ENCODE measurements at places on chromosomes 3 and 15.

DNA sequence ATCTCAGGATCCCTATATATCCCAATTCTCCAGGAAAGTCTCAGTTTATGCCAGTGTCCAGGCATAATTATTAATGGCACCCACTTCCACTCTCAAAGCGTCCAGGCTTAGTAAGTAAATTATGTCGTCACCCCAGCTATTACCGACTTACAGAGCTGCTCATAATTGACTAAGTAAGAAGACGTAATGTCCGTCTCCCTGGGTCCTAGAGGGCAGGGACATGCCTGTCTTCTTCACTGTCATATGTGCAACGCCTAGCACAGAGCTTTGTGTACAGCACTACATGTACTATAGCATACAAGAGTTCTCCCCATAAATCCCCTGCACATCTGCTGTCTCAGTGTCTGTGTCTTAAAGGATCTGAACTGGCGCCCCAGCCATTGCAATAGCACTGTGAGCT, 23.9 kb upstream of the HRH1 start:
- DNase-seq, result no peak

- no peak for DNase-seq
These were observed 341.7 kb downstream of the FHIT start for GRCh38 chr3:60909526-60909925.

DNA sequence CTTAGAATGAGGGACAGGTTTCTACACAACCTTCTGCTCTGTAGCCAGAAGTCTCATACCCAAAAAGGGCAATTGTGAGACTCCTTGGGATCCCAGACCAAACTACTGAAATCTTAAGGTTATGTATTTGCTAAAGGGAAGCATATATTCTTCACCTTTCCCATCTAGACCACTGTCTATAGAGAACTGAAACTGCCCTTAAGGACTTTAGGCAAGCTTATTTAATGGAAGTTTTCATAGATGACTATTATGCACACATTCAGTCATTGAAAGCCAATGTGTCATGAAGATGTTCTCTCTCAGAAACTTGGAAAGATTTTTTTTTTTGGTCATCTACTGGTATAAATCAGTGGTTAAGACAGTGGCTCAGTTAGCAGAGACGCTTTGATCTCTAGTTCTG, 365.3 kb downstream of the MCTP2 start:
- no peak for DNase-seq

- DNase-seq, result no peak
These were observed 170.2 kb upstream of the TLE3 start for GRCh38 chr15:70267879-70268278.

GRCh38 chr15:77983091-77983707, 94.3 kb downstream of the TBC1D2B start:
- DNase-seq, result no peak

- no peak for DNase-seq
These were observed 48.6 kb downstream of the MCCC1 start for GRCh38 chr3:183050706-183051105.

DNA sequence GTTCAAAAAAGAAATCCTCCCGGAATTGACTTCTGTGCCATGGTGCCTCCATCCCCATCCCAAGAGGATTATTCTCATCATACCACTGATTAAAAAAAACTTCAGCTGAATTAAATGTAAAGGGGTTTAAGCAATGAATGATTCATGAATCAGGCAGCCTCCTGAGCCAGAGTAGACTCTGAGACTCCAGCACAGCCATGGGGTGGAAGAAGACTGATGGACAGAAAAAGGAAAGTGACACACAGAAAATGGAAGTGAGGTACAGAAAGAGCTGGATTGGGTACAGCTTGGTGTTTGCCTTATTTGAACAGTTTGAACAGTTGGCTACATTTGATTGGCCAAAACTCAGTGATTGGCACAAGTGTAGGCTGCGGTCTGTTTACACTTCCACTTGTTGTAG, 224.8 kb upstream of the ATP10A start:
- no peak for DNase-seq

DNA sequence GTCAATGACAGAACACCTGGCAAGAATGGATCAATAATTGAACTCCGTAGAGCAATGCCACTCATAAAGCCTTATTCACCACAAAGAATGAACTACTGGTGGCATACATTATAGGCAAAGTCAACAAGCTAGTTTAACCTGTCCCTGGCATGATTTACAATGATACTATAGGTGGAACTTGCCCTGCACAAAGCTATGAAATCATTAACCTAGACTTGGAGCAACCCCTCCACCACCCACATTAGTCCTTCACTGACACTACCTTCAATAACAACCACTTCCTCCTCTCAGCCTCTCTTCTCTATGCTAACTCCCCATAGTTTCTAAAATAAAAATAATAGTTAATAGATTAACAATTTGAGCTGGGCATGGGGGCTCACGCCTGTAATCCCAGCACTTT, 54.4 kb downstream of the ACAP2 start:
- no peak for DNase-seq

DNA sequence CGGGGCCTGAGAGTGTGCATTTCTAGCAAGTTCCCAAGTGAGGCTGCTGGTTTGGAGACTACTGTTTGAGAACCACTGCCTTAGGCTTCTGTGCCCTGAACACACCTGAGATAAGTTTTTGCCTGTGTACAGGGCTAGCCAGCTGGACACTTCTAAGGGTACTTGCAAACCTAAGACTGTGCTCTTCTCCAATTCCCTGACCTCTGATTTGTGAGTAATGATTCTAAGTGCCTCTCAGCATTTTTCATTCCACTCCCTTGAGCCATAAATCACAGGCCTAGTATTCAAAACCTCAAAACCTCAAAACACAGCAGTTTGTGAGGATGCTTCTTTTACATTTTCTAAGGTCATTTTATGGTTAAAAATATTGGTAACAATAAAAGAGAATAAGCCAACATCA, 148.4 kb downstream of the CHST2 start:
- no peak for DNase-seq

DNA sequence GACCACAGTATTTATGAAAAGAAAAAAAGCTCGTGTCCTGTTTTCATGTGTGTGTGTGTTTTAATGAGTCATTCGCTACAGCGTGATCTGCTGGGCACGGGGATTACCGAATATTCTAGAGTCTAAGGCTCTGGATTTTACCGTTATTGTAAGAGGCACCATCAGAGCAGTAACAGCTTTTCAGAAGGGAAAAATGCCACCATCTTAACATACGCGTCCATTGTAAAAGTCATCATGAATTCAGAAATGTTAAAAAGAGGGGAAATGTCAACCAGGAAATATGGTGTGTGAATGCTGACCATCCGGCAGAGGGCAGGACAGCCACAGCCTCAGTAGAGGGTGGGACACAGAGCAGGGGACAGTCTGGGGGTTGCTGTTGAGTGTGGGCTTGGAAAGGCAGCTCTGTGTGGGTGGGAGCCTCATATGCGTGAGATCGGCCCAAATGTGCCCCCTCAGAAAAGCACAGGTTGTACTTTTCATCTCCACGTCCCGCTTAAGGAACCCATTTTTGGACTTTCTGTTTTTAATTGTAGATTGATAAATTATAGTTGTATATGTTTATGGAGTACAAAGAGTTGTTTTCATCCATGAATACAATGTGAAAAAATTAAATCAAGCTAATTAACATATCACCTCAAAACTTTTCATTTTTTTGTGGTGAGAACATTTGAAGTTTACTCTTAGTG, 69.6 kb downstream of the ASB7 start:
- no peak for DNase-seq

- no peak for DNase-seq
These were observed 22.6 kb downstream of the MKRN2OS start for GRCh38 chr3:12522721-12523120.

- no peak for DNase-seq
These were observed 300.1 kb downstream of the ROBO1 start for GRCh38 chr3:79467721-79468120.

GRCh38 chr3:9951598-9951961, 628 bp downstream of the PRRT3 start:
- no peak for DNase-seq

GRCh38 chr3:138394156-138394555, 40.3 kb upstream of the ESYT3 start:
- DNase-seq, result no peak

DNA sequence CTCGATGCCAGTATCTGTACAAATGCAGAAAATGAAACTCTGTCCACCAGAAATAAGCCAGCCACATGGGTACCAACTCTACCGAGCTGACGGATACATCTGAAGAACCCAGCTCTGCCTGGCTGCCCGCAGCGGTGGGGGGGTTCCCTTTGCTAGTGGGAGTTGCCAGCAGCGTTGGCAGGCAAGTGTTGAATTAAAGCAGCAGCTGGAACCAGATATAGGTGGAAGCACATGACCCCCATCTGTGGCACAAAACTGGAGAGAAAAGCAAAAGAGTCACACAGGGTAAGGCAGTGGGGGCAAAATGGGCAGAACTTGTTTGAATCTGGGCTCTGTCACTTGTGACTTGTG, 17.9 kb downstream of the CRYGS start:
- DNase-seq, result no peak

DNA sequence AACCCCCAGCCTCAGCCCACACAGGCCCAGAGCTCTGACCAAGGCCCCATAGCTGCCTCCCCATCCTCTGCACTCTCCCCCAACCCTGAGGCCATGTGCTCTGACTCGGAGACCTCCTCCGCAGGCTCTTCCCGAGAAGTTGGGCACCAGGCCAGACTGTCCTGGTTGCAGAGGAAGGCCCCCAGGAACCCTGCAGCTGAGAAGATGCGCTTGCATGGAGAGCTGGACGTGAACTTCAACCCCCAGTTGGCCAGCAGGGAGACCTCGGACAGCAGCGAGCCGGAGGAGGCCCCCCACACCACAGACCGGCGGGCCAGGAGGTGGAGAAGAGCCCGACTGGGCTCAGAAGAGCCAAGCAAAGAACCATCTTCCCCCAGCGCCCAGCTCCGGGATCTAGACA, 119.5 kb upstream of the EIF1B start:
- DNase-seq, result no peak

DNA sequence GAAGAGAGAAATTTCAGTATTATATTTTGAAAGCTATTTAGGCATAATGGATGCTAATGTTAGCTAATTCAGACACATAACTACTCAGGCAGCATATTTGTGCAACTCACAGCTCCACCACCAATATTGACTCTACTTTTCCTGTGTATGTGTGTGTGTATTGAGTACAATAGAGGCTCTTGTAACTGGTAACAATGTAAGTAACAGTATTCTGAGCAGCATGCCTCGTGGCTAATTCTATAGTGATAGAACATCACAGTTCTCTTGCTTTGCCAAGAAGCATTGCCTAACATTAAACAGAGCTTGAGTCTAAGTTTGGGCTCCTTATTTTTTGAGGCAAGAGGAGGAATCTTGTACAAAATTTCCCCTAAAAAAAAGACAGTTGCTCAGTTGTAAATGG, 98.6 kb upstream of the ARHGEF26 start:
- DNase-seq, result no peak

- DNase-seq, result no peak
These were observed 31.4 kb downstream of the HRH1 start for GRCh38 chr3:11185564-11186317.

- DNase-seq, result no peak
These were observed 530.1 kb downstream of the ZNF385D start for GRCh38 chr3:21220944-21221343.

GRCh38 chr3:194054016-194054415, 81.9 kb upstream of the HES1 start:
- DNase-seq, result no peak

- DNase-seq, result no peak
These were observed 31.2 kb upstream of the USP3 start for GRCh38 chr15:63473007-63473748.

- DNase-seq, result no peak
These were observed 3.6 kb upstream of the LRCH3 start for GRCh38 chr3:197787412-197787811.

DNA sequence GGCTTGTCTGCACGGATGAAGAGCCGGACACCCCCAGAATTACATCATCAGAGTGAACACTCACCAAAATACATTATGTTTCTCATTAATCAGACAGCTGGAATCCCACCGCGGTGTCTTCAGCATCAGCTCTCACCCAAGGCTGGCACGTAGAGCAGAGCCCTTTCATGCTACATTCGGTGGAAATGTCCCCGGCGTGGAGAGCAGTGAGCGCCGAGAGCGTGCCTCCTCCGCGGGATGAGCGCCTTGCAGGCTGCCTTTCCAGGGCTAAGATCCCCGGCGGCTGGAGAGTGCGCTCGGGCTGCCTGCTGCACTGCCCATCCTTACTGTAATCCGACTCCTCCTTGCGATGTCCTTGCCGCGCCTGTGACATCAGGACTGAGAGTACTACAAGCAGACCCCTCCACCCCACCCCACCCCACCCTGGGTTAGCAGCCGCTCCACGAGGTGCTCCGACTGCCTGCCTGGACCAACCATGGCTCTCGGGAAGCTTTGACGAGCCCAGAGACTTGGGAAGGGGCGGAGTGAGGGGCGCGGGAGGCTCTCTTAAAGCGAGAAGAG, at the start of gene ZNF385D:
TSS of gene ZNF385D (minus strand) at position 380 of the 561 bp plus-strand sequence. CDS start at position 86, 294 bp downstream.
- no peak for DNase-seq

DNA sequence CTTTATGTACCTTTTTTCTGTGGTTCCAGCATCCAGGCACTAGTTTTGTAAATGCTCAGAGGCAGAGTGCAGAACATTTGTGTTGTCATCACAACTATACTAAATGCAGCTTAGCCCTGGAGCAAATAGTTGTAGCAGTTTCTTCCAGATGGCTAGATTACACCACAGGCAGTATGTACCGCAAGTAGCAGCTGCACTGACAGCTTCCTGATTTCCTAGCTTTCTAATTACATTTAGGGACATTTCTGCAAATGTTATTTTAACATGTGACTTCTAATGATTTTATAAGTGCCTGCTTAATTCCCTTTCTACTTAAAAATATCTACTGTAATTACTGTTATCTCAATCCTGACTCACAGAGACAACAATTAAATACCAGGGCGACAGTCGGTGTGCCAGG, 106.5 kb downstream of the NR2E3 start:
- DNase-seq, result no peak

DNA sequence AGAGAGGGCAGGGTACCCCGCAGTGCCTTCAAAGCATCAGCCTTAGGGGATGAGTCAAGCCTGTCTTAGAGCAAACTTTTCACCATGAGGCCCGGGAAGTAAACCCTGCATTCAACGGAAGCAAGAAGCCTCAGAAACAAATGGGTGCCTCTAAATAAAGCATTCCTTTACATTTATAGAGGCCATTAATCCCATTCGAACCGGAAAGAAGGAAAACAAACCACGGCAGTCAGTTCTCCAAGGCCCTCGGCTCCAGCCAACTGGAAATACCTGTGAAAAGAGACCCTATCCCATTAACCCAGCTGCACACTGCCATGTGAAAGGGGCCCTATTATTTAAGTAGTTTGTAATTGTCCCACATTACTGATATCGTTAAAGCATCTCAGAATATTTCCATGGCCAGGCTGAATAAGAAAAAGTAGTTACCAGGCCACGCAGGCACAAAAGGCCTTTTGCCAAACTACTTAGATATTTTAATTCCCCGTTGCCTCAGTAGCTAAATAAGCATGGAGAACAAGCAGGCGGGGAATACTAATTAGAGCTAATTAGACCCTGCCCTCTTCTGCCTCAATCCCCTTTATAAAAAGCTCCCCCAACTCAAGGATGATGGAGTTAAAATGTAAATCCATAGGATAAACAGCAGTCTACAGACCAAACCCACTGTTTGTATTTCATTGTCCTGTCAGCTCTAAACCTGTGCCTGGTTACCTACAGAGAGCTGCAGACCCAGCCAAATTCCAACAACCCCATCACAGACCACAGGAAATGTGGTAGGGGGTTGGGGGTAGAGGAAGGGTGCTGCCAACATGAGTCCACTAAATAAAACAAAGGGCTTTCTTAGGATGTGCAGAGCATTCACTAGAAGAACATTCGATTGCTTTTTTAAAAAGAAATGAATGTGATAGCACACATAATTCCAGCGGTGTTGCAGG, 4.1 kb downstream of the ITGB5 start:
- DNase-seq, result no peak
